ENCODE measurements at places on chromosomes 2 and 18.
A peak's percentile ranks its signal among the peaks of the same experiment; 100 is the strongest.

DNA sequence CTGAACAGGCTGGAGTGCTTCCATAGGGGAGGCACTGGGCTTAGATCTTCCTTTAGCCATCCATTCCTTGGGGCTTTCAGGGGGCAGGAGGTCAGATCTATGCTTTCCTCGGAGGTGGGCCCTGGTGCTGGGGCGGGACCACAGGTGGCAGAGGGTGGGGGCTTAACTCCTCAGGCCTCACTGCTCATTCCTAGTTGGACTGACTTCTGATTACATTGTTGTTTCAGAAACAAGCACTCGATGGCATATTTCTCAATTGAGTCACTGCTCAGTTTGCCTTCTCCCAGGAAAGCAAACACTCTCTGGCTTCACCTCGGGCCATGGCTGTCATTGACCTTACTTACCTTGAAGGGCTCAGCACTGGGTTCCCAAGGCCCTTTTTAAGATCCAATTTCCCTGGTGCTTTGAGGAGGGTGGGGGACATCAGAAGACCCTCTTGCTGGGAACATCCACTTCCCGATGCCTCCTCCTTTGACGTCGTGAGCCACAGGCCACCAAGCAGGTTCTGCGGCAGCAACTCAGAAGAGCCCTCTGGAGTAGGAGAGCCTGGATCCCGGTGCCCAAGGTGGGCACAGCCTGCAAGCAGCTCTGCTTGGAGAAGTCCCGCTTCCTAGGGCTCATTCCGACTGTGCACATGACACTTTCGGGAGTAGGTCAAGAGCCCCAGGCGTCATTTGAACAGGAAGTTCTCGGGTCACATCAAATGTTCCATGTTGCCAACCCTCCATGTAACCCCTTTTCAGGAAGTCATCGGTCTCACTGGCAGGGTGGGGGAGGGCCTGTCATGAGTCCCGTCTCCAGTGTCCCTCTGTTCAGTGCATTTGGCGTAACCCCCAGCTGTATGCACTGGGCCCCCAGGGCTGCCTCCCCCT, 40.6 kb downstream of the SDC1 start:
- DNase-seq = peak; percentile 86

DNA sequence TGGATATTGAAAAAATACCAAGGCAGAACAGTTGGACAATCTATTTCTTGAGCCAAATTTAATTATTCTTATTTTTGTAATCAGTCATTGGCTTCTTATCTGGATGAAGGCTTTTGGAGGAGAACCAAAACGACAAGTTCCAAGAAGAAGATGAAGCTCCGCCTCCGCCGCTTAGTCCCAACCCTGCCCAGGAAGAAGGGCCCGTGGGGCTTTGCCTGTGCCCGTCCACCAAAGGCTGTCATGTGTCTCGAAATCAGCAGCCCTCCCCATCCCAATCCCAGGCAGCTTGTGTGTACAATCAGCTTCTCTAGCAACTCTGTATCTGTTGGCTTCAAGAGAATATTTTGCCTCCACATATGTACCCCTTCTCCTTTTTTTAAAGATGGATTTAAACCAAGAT, 24.6 kb downstream of the PTRHD1 start:
- DNase-seq = no peak

DNA sequence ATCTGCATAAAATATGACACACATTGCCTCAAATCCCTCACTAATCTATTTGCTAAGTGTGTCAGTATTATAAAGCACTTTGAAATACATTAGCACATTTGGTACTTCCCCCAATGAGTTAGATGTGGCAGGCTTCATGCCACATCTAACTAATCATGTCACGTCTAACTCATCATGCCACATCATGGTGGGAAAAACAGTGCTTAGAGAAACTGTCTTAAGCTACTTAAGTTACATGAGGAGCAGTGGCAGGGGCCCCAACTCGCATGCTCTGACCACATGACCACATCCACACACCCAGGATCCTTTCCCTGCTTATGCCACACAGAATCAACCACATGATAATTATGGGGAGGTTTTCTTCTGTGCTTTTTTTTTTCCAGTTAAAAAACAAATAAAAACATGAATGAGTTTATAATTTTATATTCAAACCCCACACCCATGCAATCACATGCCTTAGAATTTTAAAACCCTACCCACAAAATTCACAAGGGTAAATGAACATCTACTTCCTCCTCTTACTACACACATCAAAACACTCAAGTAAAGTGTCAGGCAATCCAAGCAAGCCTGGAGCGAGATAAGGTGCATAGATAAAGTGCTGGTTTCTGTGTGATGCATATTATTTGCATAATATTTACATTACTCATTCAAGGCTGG, 1.6 kb downstream of the ABCA12 start:
- no peak for DNase-seq

DNA sequence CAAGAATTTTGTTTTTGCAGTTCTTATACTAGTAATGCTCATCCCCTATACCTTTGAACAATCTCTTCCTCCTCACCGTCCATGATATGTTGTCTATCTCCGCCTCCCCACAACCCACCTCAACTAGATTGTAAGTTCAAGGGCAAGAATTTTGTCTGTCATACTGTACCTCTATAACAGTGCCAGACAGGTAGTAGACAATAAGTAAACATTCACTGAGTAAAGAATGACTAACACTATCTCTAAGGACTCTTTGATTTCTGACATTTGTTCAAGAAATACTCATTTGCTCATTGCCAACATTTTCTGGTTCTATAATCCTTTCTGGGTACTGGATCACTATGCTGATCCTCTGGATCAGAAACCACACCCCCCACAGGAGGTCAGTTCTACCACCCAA, 82.4 kb downstream of the EXOC6B start:
- DNase-seq = no peak

- DNase-seq = no peak
Measured at GRCh38 chr2:181165199-181165868, 184.9 kb downstream of the UBE2E3 start.
